Testis (tissue), 5 donors: ENCODE measurements at places on chromosomes 5 and 9.

GRCh38 chr5:37841203-37841602 lies 1.4 kb upstream of the GDNF start:
- no peak for DNase-seq

GRCh38 chr5:17806818-17807468 lies 172.7 kb downstream of the TAF11L14 start:
- DNase-seq, result no peak

DNA sequence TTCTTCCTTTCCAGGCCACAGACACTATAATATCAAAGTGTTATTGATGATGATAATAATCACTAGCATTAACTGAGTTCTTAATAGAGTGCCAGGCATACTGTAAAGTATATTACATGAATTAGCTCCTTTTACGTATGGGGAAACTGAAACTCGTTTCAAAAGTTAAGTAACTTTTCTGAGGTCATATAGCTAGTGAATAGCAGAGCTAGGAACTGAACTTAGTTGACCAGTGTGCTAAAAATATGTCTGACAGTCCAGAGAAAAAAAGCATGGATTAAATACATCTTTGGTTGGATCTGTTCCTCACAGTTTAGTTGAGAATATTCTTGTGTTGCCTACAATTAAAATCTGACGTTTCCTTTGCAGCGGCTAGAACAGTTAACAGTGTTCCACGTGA lies 18.4 kb upstream of the CATSPER3 start:
- DNase-seq, result no peak

DNA sequence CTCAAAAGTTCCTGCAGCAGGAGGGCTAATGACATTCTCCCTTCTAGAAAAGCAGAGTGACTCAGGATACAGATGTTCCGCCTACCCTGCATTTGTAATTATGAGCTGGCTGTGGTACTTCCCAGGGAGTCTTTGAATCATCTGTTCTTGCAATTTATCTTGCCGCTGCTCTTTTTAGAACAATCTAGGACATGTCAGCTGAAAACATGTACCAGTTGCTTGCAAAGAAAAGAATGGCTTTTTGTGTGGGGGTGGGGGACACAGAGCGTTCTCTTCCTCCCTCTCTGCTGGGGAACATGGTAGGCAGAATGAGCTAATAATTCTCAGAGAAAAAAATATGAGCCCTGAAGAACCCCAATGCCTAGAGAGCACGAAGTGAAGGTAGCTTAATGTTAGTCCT lies 51.7 kb upstream of the TUT7 start:
- peak; percentile 23 for DNase-seq

GRCh38 chr5:173764332-173765028 lies 123.7 kb upstream of the CPEB4 start:
- peak; percentile 50 for DNase-seq

DNA sequence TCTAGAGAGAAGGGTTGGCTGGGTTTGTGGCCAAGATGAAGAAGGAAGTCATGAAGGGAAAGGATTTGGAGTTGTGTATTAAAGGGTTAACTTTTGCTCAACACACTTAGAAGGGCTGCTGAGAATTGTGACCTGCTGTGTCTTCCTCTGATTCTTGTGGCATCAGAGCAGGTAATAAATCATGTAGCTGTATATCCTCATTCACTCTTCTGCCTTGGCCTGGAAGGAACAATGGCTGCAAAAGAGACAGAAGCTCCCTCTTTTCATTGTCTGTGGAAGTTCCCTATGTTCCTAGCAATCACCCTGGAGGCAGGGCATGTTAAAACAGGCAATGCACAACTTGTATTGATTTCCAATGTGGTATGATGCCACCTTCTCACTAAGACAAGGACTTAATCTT lies 159.1 kb downstream of the LRRC70 start:
- no peak for DNase-seq

- no peak for DNase-seq
These were observed 250.9 kb upstream of the ZNF608 start for GRCh38 chr5:124997186-124997893.

- no peak for DNase-seq
These were observed 15.8 kb downstream of the NEK6 start for GRCh38 chr9:124273427-124274160.

DNA sequence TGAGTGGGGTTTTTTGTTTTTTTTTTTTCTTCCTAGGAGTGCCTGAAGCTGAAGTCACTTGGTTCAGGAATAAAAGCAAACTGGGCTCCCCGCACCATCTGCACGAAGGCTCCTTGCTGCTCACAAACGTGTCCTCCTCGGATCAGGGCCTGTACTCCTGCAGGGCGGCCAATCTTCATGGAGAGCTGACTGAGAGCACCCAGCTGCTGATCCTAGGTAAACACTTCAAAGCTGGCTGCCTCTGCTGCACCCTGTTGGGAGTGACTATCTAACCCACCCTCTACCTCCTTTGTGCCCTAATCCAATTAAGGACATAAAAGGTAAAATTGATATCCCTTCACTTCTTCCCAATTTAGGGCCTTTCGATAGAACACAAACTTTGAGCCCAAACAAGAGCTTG lies 206.8 kb downstream of the SAXO1 start:
- no peak for DNase-seq

DNA sequence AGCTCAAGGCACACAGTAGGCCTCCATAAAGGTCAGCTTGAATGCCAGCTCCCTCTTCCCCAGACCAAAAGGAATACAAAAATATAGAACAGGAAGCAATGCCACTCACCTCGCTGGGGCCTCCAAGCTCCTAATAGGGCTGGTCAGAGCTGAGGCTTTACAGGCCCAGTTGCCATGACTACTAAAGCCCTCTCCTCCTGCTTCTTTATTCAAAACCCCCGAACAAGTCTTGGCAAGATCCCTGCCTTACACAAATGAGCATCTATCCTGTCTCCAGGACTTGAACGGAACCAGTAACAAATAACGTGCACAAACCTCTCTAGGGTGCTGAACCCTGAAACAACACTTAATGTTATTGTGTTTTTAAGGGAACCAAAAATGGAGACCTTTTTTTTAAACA lies 136.3 kb downstream of the SIL1 start:
- no peak for DNase-seq

DNA sequence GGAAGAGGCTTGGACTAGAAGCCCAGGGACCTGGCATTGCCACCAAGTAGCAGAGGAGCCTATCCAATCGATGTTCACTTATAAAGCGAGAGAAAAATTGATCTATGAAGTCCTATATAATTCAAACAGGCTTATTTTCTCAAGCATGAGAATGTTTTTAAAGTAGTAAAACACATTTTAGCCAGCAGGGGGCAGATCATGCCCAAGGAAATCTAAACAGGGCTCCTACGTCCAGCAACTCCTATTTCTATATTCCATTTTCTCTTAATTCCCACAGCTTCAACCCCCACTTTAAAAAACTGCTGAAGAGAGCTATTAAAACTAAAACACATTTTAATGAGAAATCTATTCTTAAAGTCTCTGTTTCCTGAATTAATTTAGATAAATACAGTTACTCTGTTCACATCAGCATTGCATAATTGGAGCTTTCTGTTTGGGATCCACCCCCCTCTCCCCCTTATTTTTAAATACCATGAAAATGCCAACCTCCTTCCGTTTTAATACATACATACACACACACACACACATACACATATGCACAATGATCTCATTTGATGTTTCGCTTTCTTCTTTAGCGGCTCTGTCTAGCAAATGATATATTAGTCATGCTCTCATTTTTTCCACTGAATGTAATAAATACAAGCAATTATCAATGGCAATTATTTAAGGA lies 144.9 kb downstream of the MYO10 start:
- peak; percentile 55 for DNase-seq

DNA sequence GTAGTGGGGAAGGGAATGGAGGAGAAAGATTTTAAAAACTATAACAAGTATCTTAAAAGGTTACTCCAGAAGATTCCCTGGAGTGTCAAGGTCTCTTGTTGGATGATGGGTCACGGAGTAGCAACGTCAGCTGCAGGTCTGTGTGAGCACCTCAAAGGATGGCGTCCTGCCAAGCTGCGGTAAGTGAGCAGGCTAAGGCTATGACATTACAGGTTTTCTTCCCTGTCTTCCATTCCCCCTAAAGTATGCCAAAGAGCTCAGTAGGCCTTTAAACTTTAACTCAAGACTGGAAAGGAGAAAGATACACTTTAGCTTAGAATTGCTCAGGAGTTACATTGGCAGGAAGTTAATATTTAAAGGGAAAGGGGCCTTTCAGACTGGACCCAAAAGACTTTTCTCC lies 17.5 kb downstream of the SPOCK1 start:
- no peak for DNase-seq

DNA sequence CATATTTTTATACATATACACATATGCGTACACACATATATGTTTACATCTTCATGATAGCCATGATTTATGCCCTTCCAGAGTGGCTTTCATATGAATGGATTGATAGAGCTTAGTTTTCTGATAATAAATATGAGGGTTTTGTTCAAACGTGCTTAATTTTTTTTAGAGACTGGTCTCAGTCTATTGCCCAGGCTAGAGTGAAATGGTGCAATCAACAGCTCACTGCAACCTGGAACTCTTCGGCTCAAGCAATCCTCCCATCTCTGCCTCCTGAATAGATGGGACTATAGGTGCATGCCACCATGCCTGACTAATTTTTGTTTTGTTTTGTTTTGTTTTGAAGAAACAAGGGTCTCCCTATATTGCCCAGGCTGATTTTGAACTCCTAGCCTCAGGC lies 48.6 kb upstream of the ZSWIM6 start:
- no peak for DNase-seq

GRCh38 chr9:133263557-133263956 lies 11.4 kb downstream of the ABO start:
- no peak for DNase-seq

DNA sequence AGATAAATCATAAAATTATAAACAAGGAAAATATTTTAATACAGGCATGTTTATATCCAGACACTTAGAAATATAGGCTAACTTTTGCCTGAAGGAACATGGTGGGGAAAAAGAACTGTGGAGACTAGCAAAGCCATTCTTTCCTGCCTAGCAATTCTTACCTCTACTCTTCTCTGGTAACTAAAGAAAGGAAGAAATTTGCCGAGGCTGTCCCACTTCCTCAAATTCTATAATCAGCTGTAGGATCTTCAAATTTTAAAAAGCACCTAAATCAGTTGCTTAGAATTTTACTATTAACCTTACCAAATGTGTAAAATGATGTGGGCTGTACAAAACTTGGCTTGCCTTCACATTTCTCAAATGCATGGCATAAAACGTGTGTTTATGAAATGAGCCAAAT lies 249.1 kb upstream of the SMARCA2 start:
- DNase-seq, result no peak

GRCh38 chr5:167820101-167820990 lies 471.1 kb upstream of the WWC1 start:
- DNase-seq, result no peak

DNA sequence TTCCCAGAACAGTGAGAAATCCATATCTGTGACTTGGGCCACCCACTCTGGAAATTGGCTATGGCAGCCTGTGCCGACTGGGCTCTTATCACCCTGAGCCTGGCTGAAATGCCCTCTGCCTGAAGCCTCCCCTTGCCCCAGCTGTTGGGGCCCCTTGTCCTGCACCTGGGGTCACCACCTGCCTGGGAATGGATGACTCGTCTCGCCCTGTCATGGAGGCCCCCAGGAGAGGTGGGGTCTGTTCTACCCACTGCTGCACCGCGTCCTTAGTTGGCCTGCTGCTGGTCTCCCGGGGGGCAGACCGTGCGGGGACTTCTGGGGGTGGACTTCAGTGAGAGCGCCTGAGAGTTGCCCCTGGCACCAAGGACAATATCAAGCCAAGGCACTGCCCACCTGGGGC lies 46.6 kb upstream of the COL5A1 start:
- no peak for DNase-seq

- no peak for DNase-seq
These were observed 46.3 kb downstream of the NNT start for GRCh38 chr5:43649256-43649655.

DNA sequence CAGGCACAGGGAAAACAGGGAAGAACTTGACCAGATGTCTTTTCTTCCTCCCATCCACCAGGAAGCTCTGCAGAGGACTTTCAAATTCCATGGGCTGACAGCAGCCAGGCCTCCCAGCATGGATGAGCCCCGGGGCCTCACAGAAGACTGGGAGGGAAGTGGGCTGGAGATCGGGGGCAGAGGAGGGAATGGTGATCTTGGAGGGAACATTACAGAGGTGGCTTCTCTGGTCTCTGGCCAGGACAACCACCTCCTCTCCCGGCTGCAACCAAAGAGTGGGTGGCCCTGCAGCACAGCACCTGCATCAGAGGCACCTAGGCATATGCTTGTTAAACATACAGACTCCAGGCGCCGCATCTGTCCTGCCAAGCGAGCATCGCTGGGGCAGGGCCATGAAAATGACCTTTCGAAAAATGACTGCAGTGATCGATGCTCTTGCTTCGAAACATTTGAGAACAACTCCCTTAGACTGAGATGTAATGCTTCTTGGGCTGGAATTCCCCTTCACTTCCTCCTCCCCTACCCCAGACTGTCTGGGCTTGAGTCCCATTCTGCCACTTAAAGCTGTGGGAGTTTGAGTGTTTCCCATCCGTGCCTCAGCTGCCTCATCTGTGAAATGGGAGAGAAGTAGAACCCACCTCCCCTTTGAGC lies 68.7 kb upstream of the UNC5A start:
- DNase-seq, result no peak

DNA sequence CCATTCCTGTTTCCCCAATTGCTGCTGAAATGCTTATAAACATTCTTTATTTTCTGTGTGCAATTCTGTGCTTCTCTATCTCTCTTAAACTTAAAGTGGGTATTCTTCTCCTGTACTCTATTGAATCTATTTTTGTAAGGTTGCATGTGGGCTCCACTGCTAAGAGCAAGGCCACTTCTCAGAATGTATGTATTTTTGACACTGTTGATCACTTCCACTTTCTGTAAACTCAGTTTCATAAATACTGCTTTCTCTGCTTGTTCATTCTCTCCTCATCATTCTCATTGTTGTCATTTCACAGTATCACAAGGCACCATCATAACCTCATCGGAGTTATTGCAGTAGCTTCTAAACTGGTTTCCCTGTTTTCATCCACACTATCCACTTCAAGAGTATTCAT lies 483.0 kb upstream of the CDH18 start:
- no peak for DNase-seq

DNA sequence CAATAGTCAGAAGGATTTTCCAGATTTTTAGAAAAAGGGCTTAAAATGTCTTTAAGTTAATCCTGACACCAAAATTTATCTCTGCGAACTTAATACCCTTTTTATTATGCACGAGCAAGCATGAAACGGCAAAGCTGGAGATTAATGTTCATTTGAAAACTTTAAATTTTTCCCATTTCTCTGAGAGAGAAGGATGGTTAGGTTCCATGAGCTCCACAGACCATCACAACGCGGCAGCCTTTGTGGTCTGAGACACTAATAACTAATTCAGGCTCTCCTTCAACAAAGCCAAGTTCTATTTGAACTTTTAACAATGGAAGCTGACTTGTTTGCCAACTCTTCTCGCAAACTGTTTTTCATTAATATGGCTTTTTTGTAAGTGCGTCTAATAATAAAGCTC lies 94.7 kb downstream of the MYO10 start:
- peak; percentile 29 for DNase-seq

DNA sequence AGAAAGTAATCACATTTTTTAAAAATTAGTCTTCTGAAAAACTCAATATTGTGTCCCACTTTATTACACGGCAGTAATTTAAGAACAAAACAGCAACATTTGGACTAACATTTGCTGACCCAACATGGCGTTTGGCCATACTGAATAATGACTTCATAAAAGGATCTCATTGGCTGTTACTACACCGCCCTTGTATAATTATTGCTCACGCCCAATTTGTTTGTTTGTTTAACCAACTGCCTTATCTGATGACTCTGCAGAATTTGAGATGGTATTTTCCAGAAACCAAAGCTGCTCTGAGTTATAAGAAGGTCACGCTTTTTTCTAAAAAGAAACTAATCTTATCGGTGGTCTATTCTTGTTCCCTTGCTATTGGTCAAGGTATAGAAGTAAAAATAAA lies 200.2 kb upstream of the TARS1 start:
- no peak for DNase-seq
